ENCODE measurements at places on chromosomes 4 and X. TPM values are rescaled to one million over a fixed set of nuclear protein-coding genes. Genes with fewer than 3 reads are reported as not detected.
A peak's percentile ranks its signal among the peaks of the same experiment; 100 is the strongest.

DNA sequence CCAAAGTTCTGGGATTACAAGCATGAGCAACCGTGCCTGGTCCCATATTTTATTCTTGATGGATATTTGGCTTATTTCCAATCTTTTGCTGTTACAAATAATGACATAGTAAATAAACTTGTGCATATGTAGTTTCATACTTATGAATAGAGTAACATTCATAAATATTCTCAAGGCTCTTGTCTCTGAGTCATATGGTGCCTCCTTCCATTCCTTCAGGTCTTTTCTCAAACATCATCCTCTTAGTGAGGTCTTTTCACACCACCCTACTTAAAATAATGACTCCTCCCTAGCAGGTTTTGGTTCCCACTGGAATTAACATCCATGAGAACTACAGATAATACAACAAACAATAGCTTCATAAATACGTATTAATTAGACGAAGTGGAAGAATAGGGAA, 416.6 kb downstream of the IQCM start:
- H3K4me1 ChIP-seq, result no peaks in the 10 kb centered on the region
- DNase-seq, result no peak
- H3K27ac ChIP-seq, result no peak overlapping the region
- no peaks in the 10 kb centered on the region for H3K27me3 ChIP-seq

- DNase-seq, result no peak
- H3K4me3 ChIP-seq, result no peak overlapping the region
- H3K4me1 ChIP-seq, result no peaks in the 10 kb centered on the region
- H3K27ac ChIP-seq, result no peak overlapping the region
Measured at GRCh38 chr4:96763546-96763945, 923.7 kb downstream of the PDHA2 start.

DNA sequence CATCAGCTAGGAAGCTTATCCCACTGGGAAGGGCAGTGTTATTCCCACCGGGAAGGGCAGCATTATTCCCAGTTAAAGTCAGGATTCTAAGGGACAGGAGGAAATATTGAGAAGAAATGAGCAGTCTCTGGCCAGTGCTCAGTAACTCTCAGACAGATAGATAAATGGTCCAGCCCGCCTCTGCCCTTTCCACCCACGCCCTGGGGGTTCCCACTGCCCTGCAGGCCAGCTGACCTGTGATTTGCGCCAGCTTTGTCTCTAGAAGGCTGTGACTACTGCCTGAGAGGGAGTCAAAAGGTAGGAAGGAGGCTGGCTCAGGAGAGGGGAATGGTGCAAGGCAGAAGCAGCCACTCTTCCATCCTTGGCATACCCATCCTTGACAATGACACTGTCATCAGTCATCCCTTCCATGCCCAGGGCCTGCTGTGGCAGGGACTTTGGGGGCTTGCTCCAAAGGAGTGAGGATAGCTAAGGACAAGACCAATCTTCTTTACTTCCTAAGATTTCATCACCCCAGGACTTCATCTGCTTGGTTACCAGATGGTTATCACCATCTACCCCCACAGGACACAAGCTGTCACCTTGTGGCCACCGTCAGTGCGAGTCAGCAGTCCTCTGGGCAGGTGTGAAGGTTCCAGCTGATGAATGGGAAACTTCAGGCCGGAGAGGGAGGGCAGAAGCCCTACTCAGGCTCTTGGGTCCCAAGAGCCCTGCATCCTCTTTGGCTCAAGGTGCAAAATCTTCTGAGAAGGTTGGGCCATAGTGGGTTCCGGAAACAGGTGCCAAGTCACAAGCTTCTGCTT, 49.5 kb downstream of the SEPSECS start:
- no peaks in the 10 kb centered on the region for H3K4me1 ChIP-seq
- no peak overlapping the region for H3K4me3 ChIP-seq
- H3K27me3 ChIP-seq, result no peaks in the 10 kb centered on the region
- DNase-seq, result no peak

- H3K4me1 ChIP-seq, result no peaks in the 10 kb centered on the region
- DNase-seq, result no peak
- no peak overlapping the region for H3K4me3 ChIP-seq
- H3K27me3 ChIP-seq, result peaks cover 4% of the 10 kb centered on the region
- no peak overlapping the region for H3K27ac ChIP-seq
Measured at GRCh38 chr4:158936238-158936637, 166.6 kb upstream of the RAPGEF2 start.

GRCh38 chr4:16195209-16195608, 31.1 kb downstream of the TAPT1 start:
- no peaks in the 10 kb centered on the region for H3K27me3 ChIP-seq
- no peak overlapping the region for H3K4me3 ChIP-seq
- peaks cover 20% of the 10 kb centered on the region for H3K4me1 ChIP-seq
- H3K36me3 ChIP-seq, result peaks cover 11% of the 10 kb centered on the region
- DNase-seq, result no peak
- H3K27ac ChIP-seq, result peak overlapping the region; percentile 34

DNA sequence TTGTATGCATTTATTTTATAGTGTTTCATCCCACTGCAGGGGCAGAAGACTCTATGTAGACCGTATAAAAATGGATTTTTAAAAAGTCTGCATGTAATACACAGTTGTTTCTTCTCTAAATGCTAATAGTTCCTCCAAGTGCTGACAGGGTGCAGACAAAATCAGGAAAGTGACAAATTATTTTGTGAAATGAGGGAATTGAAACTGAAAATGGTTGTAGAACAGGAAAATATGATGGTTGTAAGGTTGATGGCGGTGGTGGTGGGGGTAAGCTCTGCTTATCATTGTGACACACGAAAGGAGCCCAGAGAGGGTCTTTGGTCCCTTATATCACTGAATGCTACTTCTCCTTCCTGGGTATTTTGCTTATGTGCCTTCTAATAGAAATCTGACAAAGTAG, 4.3 kb downstream of the IL15 start:
- DNase-seq, result no peak
- H3K27ac ChIP-seq, result no peak overlapping the region

CLCN4 gene
- 0.38 TPM for total RNA-seq

All from activated naive CD8-positive, alpha-beta T cell treated with anti-CD3 and anti-CD28 coated beads for 36 hours (primary cell).